Dermis blood vessel endothelial cell (primary cell): ENCODE measurements at places on chromosomes 1 and 21. TPM values are rescaled to one million over a fixed set of nuclear protein-coding genes. Genes with fewer than 3 reads are reported as not detected.

- peak; percentile 60 for DNase-seq
Measured at GRCh38 chr1:235069577-235070563, 58.8 kb downstream of the TOMM20 start.

C1orf21 gene
- total RNA-seq, result 27.1 and 41.0 TPM in 2 replicates

GRCh38 chr1:11227106-11228077, 35.0 kb downstream of the MTOR start:
- DNase-seq, result no peak

- DNase-seq, result no peak
Measured at GRCh38 chr1:192668409-192668983, 32.5 kb downstream of the RGS13 start.

- DNase-seq, result no peak
Measured at GRCh38 chr1:216914974-216915373, 191.7 kb upstream of the ESRRG start.

DNA sequence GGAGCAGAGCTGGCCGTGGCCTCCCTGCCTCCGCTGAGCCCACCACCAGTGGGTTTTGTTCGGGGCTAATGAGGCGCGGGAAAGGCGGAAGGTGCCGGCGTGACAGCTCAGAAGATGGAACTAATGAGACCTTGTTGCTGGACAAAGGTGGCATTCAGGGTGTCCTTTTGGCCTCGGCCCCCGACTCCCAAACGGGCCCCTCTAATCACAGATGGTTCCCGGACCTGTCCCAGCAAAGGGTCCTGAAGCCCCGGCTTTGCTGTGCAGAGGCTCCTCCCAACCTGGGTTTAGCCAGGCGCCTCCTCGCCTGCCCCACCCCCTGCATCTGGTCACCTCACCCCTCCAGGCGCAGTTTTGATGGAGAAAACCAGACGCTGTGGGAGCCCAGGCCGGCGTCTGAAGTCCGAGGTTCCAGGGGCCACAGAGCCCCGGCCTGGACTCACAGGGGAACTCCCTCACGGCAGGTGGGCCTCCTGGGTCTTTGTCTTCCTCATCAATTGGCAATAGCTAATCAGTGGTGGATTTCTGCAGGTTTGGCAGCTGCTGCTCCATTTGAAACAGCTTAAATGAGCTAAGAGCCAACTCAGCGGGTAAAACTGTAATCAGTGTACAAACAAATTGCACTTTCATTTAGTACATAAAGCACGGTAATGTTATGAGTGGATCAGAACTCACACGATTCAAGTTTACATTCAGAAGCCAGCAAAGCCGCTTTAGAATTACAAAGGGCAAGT, 44.3 kb upstream of the ADARB1 start:
- no peak for DNase-seq
